ENCODE measurements at places on chromosomes 6 and 20. TPM values are rescaled to one million over a fixed set of nuclear protein-coding genes. Genes with fewer than 3 reads are reported as not detected.

The TMC2 gene
- total RNA-seq: under 0.01 TPM

The CALHM5 gene
- 0.15 TPM for total RNA-seq

The L3MBTL3 gene
- 5.9 TPM for total RNA-seq

The CPNE5 gene
- total RNA-seq: under 0.01 TPM

The ARHGAP40 gene
- not detected for total RNA-seq

The SLC22A23 gene
- total RNA-seq: 21.0 TPM

The GLP1R gene
- not detected for total RNA-seq

The PRL gene
- not detected for total RNA-seq

The IER3 gene
- 190 TPM for total RNA-seq

The ZNF184 gene
- 5.5 TPM for total RNA-seq

The EMILIN3 gene
- total RNA-seq: under 0.01 TPM

The USP49 gene
- total RNA-seq: 2.8 TPM

The SLC52A3 gene
- total RNA-seq: 0.46 TPM

The PPP1R16B gene
- 6.3 TPM for total RNA-seq
